ENCODE measurements at places on chromosomes 11 and 22.

DNA sequence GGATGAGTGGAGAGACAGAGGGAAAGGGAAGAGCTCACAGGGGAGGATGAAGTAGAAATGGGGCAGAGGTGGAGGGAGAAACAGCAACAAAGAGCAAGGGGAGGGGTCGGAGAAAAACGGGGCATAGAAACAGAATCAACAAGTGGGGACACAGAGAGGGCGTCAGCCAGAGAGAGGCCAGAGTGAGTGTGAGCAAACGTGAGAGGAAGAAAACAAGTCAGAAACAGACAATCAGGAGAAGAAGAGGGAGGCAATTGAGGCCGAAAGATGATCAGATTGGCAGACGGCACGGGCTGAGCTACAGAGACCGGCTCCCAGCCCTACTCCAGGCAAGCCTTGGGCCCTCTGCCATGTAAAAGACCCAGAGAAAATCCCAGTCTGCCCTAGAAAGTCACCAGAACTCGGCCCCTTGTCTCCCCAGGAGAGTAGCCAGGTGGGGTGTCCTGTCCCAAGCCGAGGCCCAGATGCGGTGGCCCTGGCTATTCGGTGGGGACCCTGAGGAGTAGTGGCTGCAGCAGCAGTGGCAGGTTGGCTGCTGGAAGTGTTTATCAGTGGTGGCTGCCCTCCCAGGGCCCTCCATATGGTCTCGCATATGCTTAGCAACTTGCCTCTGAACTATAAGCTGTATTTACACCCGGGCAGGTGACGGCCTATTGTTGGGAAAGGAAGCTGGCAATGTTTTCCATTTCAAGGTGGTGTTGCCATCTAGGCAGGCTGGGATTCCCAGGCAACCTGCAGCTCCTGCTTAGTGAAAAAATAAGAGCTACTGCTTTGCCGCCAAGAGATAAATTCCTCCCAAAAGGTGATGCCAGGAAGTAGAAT lies 14.8 kb upstream of the TSPAN18 start:
- no peak for DNase-seq

DNA sequence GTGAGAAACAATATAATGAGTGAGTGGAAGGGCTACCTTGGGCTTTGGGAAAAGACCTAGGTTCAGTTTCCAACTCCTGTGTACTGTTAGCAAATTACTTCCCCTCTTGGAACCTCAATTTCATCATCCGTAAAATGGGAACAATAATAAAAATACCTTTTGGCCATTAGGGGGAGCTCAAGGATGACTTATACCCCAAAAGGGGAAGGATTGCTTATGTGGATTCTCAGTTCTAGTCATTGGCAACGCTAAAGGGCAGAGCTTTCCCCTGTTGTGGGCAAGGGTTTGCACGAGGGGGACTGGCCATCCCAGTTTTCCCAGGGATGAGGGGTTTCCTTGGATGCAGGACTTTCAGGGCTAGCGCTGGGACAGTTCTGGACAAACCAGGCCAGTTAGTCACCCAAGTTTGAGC lies 3.1 kb upstream of the COMMD9 start:
- peak; percentile 37 for DNase-seq

GRCh38 chr11:91023731-91024130 lies 800.9 kb upstream of the CHORDC1 start:
- no peak for DNase-seq

DNA sequence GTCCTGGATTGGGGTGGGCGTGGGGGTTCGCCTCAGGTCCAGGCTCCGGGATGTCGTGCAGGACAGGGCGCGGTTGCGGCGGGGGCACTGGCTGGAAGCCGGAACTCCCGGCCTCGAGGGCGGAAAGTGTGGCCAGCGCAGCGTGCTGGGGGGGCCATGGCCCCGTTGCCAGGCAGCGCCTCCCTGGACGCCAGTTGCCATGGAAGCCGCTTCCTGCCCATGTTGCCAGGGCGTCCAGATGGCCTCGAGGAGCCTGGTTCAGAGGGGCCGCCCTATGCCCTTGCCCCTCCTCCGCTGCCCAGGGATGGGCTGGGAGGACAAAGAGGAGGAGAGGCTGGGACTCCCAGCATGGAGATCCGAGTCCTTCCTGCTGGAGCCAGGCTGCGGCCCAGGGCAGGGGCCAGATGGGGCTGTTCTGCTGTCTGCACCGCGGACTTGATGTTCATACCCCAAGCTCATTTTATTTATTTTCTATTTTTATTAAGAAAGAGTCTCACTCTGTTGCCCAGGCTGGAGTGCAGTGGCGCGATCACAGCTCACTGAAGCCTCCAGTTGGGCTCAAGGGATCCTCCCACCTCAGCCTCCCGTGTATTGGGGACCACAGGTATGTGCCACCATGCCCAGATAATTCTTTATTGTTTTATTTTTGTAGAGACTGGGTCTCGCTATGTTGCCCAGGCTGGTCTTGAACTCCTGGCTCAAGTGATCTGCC lies 4.6 kb upstream of the CCDC188 start:
- peak; percentile 73 for DNase-seq

DNA sequence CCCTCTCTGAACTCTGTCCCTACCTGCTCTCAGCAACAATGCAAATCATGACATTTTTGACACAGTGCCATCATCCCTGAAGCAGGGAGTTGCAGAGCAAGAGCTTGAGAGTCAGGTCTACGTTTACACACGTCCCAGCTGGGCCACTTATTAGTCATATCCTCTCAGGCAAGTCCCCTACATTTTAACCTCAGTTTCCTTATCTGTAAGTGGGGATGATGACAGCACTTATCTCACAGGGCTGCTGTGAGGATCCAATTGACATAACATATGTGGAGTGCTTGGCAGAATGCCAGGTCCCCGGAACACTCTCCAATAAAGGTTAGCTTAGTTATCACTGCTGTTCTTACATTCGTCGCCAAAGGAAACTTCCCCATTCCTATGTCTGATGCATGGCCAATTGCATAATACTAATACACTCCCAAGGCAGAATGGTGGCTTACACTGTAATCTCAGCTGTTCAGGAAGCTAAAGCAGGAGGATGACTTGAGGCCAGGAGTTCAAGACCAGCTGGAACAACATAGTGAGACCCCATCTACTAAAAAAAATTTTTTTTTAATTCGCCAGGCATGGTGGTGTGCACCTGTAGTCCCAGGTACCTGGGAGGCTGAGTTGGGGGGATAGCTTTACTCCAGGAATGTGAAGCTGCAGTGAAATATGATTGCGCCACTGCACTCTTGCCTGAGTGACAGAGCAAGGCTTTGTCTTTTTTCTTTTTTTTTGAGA lies 16.6 kb downstream of the ASCC2 start:
- DNase-seq: peak; percentile 79

DNA sequence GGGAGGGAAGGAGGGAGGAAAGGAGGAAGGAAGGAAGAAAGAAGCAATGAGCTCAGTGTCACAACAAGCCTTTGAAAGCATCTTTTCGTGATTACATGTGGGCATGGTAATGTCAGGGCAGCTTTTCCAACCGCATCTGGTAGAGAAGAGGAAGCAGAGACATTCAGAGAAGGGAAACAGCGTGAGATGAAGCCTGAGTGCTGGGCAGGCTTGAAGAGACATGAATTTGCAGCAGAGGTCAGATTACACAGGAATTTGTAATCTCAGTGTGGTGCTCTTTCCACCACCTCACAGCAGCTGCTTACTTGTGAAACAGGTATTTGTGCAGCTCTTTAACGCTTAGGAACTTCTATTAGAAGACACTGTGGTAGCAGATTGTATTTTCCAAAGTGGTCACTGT lies 289.5 kb upstream of the C11orf87 start:
- peak; percentile 38 for DNase-seq

- no peak for DNase-seq
Observed at GRCh38 chr22:40451210-40451609, 80.8 kb downstream of the SGSM3 start.

GRCh38 chr22:37017356-37017755 lies 1.9 kb downstream of the TST start:
- no peak for DNase-seq

DNA sequence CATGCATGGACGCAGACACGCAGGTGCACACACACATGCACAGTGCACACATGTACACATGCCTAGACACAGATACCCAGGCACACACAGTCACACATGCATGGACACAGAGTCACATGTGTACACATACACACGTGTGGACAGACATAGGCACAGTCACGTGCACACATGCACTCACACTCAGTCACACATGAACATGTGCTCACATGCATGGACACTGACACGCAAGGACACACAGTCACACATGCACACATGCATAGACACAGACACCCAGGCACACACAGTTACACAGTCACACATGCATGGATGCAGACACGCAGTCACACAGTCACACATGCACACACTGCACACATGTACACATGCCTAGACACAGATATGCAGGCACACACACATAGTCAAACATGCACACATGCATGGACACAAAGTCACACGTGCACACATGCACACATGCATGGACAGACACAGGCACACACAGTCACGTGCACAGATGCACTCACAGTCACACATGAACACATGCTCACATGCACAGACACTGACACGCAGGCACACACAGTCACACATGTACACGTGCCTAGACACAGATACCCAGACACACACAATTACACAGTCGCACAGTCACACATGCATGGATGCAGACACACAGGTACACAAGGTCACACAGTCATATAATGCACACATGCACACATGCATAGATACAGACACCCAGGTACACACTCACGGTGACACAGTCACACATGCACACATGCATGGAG lies 16.8 kb downstream of the MUC2 start:
- DNase-seq: no peak

DNA sequence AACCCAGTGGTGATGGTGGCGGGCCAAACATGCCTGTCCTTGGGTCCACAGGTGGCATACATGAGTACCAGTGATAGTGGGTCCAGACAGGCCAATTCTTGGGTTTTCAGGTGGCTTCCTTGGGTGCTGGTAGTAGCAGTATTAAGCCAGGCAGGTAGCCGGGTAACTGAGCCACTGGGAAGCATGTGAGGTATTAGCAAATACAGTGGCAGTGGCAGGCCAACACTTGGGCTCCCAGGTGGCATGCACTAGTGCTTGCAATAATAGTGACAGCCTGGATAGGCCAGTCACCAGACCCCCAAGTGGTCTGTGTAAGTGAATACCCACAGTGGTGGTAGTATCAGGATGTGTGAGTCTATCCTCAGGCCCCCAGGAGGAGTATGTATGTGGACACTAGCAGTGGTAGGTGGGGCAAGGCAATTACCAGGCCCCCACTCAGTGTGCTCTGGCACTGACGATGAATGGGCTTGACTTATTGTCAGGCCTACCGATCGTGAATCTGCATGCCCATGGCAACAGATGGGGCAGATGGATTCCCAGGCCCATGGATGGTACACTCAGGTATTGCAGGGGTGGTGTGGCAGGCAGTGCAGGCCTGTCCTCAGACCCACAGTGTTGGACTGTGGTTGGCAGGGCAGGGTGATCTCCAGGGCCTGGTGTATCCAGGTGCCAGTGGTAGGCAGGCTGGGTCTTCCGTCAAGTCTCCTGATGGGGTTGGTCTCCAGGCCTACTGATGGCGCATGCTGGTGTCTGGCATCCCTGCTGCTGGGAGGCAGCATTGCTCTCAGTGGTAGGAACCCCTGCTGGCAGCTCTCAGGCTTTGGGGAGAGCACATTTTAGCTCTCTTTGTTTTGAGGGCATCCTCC lies 840.7 kb downstream of the FAM181B start:
- DNase-seq: no peak

DNA sequence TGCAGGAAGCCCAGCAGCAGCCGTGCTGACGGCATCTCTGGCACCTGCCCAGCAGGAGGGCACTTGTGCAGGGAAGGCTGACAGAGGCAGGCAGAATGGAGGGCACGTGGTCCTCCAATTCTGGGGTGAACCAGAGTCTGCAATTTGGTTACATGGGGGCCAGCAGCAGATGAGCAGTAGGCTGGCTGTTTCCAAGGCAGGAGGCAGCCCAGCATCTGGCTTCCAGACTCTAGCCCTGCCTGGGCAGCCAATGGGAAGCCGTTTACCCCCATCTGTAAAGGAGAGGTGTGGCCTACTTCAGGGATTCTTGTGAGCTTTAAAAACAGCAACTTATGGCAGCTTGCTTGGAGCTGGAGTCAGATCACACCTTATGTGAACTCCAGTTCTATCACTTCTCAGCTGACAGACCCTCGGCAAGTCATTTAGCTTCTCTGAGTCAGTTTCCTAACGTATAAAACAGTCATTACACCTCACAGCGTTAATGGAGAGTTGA lies 27.9 kb upstream of the RASL10A start:
- peak; percentile 55 for DNase-seq

GRCh38 chr11:105130189-105130813 lies 9.3 kb downstream of the CARD18 start:
- DNase-seq: no peak

DNA sequence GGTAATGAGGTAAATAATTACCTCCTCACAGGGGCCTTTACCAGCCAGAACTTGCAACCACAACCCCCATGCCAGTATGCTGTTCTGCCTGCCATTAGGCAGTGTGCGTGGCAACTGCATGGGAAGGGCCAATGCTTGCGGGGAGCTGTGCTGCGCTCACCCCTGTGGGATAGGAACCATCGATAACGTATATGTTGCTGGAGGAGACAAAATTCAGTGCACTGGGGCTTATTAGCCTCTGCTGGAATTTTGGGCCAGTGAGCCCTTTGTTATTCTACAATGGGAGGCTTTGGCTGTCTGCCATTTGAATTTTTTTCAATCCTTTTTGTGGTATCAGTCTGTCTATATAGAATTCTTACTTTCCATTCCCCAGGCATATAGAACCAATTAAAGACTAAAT lies 47.3 kb downstream of the PPP2R1B start:
- no peak for DNase-seq

Data from NCI-H510A treated with DMSO at 0.1 percent for 48 hours (cell line).